ENCODE measurements at places on chromosomes 16 and 17.

- no peak for DNase-seq
Observed at GRCh38 chr17:36136036-36136435, 32.4 kb downstream of the CCL4 start.

DNA sequence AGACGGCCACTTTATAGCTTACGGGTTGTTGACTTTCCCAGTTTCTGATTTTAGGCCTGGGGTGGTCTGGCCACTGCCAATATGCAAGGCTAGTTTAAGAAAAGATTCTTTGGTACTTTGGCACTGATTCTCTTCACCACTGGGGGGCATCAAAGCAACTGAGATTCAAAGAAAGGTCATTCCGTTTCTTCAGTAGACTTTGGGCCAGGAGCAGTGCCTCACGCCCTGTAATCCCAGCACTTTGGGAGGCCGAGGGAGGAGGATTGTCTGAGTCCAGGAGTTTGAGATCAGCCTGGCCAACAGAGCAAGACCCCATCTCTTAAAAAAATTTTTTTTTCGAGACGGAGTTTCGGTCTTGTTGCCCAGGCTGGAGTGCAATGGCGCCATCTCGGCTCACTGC, 53.0 kb downstream of the RPA1 start:
- DNase-seq: no peak

DNA sequence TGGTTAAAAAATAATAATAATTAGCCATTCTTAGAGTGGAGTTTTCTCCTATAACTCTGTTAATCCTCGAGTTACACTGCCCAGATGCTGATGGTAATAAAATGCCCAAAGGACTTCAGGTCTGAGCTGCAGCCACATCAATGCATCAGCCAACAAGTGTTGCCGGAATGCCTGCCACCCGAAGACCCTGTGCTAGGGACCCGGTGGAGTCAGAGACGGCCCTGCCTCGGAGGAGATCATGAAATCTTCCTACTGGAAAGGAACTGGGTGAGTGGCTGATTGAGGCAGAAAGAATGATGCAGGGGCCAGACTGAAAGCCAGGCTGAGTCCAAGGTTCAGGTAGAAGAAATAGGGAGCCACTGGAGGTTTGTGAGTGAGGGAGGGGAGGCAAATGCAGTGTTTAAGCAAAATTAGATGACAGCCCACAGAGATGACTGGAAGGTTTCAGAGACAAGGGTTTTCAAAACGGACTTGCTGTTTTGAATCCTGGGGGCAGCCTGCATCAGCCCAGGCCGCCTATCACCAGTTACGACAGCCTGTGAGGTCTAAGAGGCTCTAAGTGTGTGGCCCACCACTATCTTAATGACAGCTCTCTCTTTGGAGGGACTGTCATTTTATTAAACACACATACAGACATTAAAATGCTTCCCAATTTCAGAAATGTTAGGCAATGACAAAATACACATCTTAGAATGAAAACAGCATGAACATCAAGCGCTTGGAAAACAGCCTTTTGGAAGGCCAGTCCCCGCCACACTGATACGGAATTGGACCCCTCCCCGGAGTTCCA, 100.0 kb downstream of the ZNF423 start:
- DNase-seq: no peak

GRCh38 chr16:11914210-11915113, 1.3 kb downstream of the GSPT1 start:
- DNase-seq: no peak

DNA sequence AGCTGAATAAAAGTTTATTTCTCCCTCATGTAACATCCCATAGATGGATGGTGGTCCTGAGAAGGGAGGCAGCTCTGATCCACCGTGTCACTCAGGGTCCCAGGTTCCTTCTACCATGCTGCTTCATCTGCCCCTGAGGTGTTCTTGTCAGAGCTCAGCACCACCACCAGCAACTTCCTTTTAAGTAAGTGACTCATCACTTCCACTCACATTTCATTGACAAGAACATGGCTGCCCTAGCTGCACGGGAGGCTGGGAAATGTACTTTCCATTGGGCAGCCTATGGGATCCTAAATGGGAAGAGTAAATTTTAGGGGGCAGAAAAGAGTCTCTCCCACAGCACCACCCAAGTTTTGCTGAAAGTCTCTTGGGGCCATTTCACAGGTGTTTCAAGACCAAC, 134.7 kb downstream of the USP31 start:
- no peak for DNase-seq

DNA sequence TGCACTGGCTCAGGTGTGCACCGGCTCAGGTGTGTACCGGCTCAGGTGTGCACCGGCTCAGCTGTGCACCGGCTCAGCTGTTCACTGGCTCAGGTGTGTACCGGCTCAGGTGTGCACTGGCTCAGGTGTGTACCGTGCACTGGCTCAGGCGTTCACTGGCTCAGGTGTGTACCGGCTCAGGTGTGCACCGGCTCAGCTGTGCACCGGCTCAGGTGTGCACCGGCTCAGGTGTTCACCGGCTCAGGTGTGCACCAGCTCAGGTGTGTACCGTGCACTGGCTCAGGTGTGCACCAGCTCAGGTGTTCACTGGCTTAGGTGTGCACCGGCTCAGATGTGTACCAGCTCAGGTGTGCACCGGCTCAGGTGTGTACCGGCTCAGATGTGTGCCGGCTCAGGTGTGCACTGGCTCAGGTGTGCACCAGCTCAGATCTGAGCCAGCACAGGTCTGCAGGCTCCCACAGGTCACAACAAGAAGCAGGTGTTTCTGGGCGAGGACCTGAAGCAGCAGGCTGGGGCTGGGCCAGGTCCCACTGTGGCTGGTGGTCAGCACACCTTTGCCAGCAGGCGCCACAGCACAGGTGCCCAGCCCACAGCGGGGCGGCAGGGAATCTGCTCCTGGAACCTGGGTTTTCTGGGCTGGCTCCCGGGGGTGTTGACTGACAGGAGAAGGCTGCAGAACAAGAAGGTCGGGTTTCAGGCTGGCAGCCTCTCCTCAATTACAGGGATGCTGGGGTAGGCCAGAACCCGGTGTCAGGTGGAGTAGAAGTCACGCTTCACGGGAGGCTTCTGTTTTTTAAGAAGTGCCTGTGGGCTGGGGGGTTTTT, 17.2 kb downstream of the METRNL start:
- no peak for DNase-seq

GRCh38 chr16:30372038-30372712, 1.9 kb upstream of the TBC1D10B start:
- DNase-seq: no peak

Data from GM12892 (cell line).